Activated CD4-positive, alpha-beta memory T cell treated with anti-CD3 and anti-CD28 coated beads, Interleukin-2, amount 10 ng/mL, durations not matched to agents 7 days and 5 days (primary cell): ENCODE measurements at places on chromosomes 11 and 22. TPM values are rescaled to one million over a fixed set of nuclear protein-coding genes. Genes with fewer than 3 reads are reported as not detected.

GRCh38 chr11:46896719-46897406, 21.5 kb downstream of the LRP4 start:
- H3K27me3 ChIP-seq = no peaks in the 10 kb centered on the region
- H3K36me3 ChIP-seq = no peaks in the 10 kb centered on the region
- H3K4me1 ChIP-seq = no peaks in the 10 kb centered on the region
- no peak overlapping the region for H3K27ac ChIP-seq
- DNase-seq = no peak

DNA sequence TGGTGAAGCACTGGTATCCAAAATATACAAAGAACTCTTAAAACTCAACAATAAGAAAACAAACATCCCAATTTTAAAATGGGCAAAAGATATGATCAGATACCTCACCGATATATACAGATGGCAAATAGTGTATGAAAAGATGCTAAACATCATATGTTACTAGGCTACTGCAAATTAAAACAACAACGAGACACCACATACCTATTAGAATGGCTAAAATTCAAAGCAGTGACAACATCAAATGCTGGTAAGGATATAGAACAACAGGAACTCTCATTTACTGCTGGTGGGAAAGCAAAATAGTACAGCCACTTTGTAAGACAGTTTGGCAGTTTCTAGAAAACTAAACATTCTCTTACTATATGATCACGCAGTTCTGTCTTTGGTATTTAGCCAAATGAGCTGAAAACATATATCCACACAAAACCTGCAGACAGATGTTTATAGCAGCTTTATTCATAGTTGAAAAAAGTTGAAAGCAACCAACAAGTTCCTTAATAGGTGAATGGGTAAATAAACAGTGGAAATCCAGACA, 38.5 kb downstream of the SIK3 start:
- DNase-seq = no peak
- no peak overlapping the region for H3K27ac ChIP-seq
- H3K4me3 ChIP-seq = no peak overlapping the region
- no peaks in the 10 kb centered on the region for H3K27me3 ChIP-seq
- peaks cover 4% of the 10 kb centered on the region for H3K36me3 ChIP-seq
- peaks cover 45% of the 10 kb centered on the region for H3K4me1 ChIP-seq

DNA sequence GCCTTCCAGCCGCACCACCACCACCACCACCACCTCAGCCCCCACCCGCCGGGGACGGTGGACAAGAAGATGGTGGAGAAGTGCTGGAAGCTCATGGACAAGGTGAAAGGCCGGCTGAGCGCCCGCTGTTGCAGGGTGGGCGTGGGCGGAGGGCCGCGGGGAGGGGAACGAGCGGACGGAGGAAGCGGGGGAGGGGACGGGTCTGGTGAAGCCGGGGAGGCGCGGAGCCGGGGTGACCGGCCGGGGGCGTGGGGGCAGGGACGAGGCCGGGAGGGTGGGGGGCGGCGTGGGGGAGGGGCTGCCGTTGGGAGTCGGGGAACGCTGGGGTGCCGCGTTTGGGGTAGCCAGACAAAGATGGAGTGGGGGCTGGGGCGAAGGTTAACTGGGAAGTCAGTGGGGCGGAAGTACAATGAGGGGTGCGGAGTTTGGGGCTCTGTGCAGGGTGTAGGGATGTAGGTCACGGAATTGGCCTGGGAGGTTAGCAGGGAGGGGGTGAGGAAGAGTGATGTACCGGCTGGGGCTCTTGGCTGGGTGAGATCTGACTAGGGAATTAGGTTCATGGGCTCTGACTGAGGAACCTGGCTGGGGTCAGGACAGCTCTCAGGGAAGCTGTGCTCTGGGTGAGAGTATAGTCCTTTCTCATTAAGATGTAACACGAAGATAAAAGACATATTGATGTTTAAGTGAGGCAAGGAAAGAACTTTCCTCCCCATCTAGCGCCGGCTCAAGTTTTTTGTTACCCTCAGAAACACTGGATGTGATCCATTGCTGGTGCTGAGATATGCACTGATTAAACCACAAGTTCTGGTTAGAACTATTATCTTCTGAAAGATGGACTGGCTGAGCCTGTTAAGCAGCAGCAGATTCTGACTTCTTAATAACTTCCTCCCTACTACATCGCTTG, 624 bp downstream of the CBL start:
- H3K27me3 ChIP-seq = no peaks in the 10 kb centered on the region
- peaks cover 7% of the 10 kb centered on the region for H3K36me3 ChIP-seq
- H3K27ac ChIP-seq = peak overlapping the region; percentile 79
- DNase-seq = peak; percentile 61
- H3K4me1 ChIP-seq = peaks cover 34% of the 10 kb centered on the region
- H3K4me3 ChIP-seq = peak overlapping the region; percentile 94

DNA sequence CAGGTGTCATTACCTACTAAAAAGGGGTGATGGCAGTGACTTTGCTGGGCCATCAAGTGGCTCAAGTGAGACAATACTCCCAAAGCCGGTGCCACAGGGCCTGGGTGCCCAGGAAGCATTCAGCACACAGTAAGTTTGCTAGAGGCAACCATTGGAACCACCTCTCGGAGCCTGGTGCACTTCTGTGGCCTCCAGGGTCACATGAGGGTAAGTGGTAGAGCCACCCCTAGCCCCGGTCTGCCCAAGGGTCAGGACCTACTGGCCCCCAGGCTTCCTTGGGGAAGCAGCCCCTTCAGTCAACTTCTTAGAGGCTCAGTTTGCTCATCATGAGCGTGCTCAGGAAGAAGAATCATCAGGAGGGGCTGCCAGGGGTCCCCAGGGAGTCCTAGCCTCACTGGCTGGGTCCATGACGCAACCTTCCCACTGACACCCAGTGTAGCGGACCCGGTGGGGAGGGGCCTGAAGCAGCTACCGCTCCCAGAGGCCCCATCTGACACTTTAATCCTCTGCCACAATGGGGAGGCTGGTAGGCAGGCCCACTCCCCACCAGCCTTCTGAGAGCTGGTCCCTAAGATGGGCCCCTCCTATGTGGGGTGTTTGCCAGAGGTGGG, 17.5 kb upstream of the RASL10A start:
- H3K27ac ChIP-seq = no peak overlapping the region
- no peaks in the 10 kb centered on the region for H3K4me1 ChIP-seq
- no peak overlapping the region for H3K4me3 ChIP-seq
- DNase-seq = no peak
- H3K27me3 ChIP-seq = no peaks in the 10 kb centered on the region
- peaks cover 35% of the 10 kb centered on the region for H3K36me3 ChIP-seq

DNA sequence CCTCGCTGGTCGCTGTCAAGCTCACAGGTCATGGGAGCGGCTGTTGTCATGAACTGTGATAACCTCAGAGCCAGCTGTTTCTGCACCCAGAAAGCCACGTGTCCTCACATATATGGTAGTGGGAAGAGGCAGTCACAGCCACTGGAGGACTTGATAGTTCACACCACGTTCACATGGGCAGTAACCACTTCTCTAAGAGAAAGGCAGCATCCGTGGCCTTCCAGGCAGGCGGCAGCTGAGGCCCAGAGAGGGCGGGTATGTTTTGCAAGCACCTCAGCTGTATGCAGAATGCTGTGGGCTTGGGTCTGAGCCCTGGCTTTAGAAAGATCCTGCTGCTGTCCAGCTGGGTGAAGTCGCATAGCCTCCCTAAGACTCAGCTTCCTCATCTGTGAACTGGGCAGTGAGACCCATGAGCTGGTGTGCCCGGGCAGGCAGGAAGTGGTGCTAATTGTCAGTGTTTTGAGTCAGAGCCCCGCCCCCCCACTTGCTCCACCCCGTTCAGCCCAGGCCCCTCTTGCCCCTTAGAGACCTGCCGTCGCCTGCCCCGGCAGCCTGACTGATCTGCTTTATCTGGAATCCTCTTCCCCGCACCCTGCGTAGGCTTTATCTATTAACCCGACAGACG, 13.3 kb downstream of the TTC38 start:
- DNase-seq = no peak
- H3K36me3 ChIP-seq = peaks cover 37% of the 10 kb centered on the region
- H3K4me3 ChIP-seq = no peak overlapping the region
- peak overlapping the region; percentile 47 for H3K27ac ChIP-seq
- peaks cover 17% of the 10 kb centered on the region for H3K4me1 ChIP-seq
- no peaks in the 10 kb centered on the region for H3K27me3 ChIP-seq

DNA sequence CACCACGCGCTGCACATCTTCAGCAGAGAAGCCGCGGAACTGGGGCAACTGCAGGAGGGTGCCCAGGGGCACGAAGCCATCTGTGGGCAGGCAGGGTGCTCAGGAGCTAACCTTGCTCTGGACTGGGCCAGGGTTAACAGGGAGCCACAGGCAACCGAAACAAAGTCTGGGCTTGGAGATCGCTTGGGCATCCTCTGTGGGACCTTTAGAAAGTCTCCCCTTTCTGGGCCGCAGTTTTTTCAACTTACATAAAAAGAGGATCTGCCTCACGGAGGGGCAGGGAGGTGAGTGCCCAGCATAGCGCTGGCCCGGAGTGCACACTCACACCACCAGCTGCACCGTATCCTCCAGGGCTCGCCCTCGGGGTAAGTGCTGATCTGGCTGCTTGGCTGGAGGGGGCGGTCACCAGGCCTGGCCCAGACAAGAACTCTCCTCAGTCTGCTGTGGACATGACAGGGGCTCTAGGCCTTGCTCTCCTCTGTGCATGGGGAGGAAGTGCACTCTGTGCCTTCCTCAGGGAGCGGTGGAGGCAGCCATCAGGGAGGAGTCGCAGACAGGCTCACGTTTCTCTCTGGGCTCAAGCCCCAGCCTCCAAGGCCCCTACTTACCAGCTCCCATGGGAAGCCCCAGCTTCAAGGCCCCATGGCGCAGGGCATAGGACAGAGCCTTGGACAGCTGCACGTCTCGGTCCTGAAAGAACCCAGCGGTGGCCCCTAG, 937 bp downstream of the TRPT1 start:
- H3K27me3 ChIP-seq = no peaks in the 10 kb centered on the region
- peaks cover 36% of the 10 kb centered on the region for H3K4me1 ChIP-seq
- peaks cover 18% of the 10 kb centered on the region for H3K36me3 ChIP-seq
- H3K4me3 ChIP-seq = peak overlapping the region; percentile 88

DNA sequence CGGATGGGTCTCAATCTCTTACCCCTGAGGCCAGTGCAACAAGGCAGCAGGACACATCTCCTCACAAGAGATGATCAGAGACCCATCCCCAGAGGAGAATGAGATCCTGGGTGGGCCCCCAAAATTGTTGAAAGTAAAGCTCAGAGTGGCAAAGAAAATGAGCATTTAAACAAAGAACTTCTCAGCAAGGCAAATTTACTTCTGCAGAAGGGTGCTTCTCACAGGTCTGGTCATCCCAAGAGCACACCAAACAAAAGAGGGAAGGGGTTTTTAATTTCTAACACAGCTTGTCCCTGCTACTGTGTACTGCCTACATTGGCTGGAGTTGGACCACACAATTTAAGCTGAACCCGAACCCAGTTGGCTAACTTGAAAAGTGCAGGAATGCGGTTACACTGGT, 1628.6 kb upstream of the RAG2 start:
- DNase-seq = no peak
- no peaks in the 10 kb centered on the region for H3K27me3 ChIP-seq
- no peak overlapping the region for H3K27ac ChIP-seq

DNA sequence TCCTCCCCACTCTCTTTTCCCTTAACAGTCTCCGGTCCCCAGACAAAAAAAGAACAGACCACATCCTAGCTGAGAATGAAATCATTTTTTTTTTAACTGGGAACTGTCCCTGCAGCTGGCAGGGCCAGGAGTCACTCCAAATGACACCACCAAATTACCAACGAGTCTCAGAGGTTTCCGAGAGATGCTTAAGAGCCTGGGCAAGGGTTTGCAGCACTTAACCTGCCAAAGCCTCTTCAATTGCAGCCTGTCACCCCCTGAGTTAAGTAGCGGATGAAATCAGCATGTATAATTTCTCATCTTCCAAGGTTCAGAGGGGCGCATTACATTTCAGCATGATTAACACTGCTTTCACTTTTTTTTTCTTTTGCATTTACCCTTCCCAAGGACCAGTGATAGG, 71.8 kb downstream of the TENM4 start:
- H3K4me3 ChIP-seq = no peak overlapping the region
- H3K27me3 ChIP-seq = peaks cover 5% of the 10 kb centered on the region

- no peaks in the 10 kb centered on the region for H3K36me3 ChIP-seq
- H3K27ac ChIP-seq = no peak overlapping the region
- no peaks in the 10 kb centered on the region for H3K4me1 ChIP-seq
- H3K4me3 ChIP-seq = no peak overlapping the region
- no peak for DNase-seq
Observed at GRCh38 chr11:95459291-95460042, 228.5 kb upstream of the SESN3 start.

DNA sequence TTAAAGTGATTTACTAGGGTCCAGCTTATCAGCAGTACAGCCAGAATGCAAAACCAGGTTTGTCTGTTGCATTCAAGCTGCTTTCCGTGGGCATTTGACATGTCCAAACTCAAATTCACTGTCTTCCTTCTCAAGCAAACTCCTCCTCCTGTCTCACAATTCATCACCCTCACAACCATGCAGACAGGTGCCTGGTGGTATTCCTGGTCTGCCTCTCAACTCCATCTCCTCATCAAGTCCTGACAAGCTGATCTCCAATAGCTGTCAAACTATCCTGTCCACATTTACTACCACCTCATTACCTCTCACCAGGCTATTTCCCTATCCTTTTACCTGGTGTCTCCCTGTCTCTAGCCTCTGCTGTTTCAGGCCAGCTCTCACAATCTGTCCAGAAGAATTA, 49.1 kb upstream of the LYVE1 start:
- H3K27me3 ChIP-seq = peaks cover 26% of the 10 kb centered on the region
- H3K27ac ChIP-seq = no peak overlapping the region
- H3K4me1 ChIP-seq = no peaks in the 10 kb centered on the region
- no peak for DNase-seq
- peaks cover 4% of the 10 kb centered on the region for H3K36me3 ChIP-seq

GRCh38 chr22:48057116-48057835, 1294.8 kb downstream of the TBC1D22A start:
- DNase-seq = no peak
- no peaks in the 10 kb centered on the region for H3K27me3 ChIP-seq
- H3K4me1 ChIP-seq = no peaks in the 10 kb centered on the region
- no peaks in the 10 kb centered on the region for H3K36me3 ChIP-seq
- H3K4me3 ChIP-seq = no peak overlapping the region

GRCh38 chr11:103844327-103845215, 191.9 kb upstream of the DDI1 start:
- no peaks in the 10 kb centered on the region for H3K4me1 ChIP-seq
- no peak overlapping the region for H3K4me3 ChIP-seq
- no peaks in the 10 kb centered on the region for H3K27me3 ChIP-seq
- no peak overlapping the region for H3K27ac ChIP-seq
- DNase-seq = no peak

GRCh38 chr11:130671801-130672700, 223.6 kb downstream of the ADAMTS15 start:
- no peaks in the 10 kb centered on the region for H3K36me3 ChIP-seq
- no peak overlapping the region for H3K4me3 ChIP-seq
- H3K27ac ChIP-seq = no peak overlapping the region
- no peaks in the 10 kb centered on the region for H3K4me1 ChIP-seq

GRCh38 chr22:16828876-16829275, 3.7 kb upstream of the XKR3 start:
- H3K4me3 ChIP-seq = no peak overlapping the region
- no peaks in the 10 kb centered on the region for H3K36me3 ChIP-seq
- H3K27ac ChIP-seq = no peak overlapping the region
- no peak for DNase-seq
- peaks cover 18% of the 10 kb centered on the region for H3K4me1 ChIP-seq

GLB1L2 gene
- 2.5 TPM for total RNA-seq

OR6A2 gene
- total RNA-seq = not detected

PATE2 gene
- total RNA-seq = not detected

SCN4B gene
- total RNA-seq = 0.28 TPM

PIK3C2A gene
- 24.9 TPM for total RNA-seq

FOLR3 gene
- not detected for total RNA-seq

SLC22A8 gene
- total RNA-seq = not detected

TSGA10IP gene
- not detected for total RNA-seq
